ENCODE measurements at places on chromosomes 7 and 10.

GRCh38 chr10:131206111-131206995 is 105.2 kb downstream of the TCERG1L start:
- no peak for DNase-seq

- DNase-seq: no peak
These were observed 82.2 kb downstream of the FZD1 start for GRCh38 chr7:91346426-91346825.

GRCh38 chr7:129840757-129841156 is 112.0 kb downstream of the UBE2H start:
- no peak for DNase-seq

- DNase-seq: no peak
These were observed 16.1 kb upstream of the PCLO start for GRCh38 chr7:83178796-83179195.

- no peak for DNase-seq
These were observed 642 bp upstream of the PRKG1 start for GRCh38 chr10:51073453-51074237.

All from thymus (tissue), 14 donors.